ENCODE measurements at places on chromosomes 7 and 10.

GRCh38 chr7:41065663-41066062 is 637.2 kb downstream of the INHBA start:
- DNase-seq: no peak

GRCh38 chr10:95517536-95518454 is 43.4 kb downstream of the SORBS1 start:
- peak; percentile 60 for DNase-seq

DNA sequence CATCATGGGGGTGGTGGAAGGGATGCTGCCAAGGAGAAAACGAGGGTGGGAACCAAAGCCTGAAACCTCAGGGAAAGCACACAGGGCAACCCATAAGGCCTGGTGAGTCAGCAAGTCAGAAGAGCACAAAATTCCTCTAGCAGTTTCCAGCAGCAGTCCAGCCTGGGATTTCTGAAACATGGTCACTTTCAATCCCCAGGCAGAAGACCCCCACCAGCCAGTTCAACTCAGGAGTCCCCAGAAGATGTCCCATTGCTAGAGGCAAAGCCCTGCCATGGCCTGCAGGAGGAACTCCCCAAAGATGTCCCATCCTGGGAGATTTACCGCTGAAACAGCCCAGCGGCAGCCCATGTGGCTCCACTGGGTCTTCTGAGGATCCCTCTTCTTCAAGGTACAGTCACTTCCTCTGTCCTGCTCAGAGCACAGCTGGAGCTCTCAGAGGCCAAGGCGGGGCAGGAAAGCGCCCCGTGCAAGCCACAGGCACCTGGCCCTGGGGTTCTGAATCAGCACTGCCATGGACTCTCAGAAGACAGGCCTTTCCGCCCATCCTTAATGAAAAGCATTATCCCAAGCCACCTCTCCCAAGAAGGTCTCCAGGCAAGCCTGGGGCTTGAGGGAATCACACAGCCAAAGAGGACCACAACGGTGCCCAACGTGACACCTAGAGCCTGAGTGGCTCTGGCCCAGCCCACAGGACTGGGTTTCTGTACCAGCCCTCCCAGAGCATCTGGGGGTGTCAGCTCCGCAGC is 196.9 kb downstream of the GRID1 start:
- no peak for DNase-seq

GRCh38 chr10:52129410-52130178 is 184.5 kb upstream of the DKK1 start:
- DNase-seq: no peak

- DNase-seq: no peak
These were observed 1.9 kb downstream of the TBXAS1 start for GRCh38 chr7:139830782-139831501.

DNA sequence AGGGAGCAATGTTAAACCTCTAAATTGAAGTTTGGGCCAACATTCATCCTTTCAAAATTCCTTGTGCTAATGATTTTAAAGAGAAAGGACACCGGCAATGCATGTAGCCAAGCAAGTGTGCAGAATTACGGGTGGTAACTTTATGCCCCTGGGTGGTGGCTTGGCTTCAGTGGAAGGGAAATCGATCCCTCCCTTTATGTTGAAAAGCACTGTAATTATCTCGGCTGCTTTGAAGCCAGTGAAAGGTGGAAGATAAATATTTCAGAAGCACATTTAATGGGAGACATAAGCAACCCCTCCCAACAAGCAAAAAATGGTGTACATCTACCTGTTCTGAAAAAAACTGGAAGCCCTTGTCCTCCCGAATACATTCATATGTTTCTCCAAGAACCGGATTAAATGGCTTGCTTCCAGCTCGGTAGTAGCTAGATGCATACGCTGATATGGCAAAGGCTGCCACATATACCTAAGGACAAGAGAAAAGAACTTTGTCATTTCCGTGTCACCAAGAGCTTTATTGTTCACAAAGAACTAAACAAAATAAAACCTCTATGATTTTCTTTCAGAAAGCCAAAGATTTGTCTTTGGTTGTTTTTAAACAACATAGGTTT is 73.3 kb upstream of the GSDME start:
- no peak for DNase-seq

DNA sequence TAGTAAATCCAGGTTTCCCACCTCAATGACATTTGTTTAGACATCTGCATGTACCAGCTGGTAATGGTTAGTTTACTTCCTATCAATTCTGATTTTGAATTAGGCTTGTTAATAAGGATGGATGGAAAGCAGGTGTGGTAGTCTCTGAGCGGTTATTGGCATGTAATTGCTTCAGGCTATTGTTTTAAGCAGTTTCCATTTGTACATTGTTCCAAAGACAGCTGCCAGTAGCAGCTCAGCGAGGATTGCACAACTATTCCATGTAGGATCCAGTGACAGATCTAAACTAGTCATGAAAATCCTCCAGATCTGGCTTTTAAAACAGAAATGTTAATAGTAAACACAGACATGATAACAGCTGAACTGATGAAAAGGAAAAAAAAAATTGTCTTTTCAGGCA is 436.0 kb upstream of the ADARB2 start:
- DNase-seq: no peak

DNA sequence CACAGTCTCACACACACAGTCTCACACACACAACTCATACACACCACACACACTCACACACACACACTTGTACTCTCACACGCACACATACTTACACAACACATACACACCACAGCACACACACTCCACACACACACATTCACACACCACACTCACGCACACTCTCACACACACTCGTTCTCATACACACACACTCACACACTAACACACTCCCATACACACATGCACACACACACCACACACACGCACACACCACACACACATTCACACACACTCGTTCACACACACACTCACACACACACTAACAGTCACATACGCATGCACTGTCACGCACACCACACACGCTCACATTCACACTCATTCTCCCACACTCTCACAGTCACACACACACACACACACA is 109.8 kb downstream of the PRLHR start:
- DNase-seq: no peak

GRCh38 chr7:107890493-107890961 is 456 bp upstream of the DLD start:
- DNase-seq: no peak

DNA sequence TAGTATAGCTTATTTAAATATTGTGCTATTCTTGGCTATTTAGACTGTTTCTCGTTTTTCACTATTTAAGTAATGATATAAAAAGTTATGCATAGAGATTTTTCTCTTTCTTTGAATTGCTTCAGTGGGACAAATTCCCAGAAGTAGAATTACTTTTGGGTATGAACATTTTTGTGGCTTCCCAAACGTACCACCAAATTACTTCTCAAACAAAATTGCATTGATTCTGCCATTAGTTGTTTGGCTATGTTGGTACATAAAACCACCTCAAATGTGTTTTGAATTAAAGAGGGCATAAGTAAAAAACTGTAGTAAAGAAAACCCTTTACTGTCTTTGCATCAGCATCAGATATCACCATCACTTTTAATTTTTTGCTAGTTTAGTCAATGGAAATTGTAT is 31.0 kb downstream of the AKR1B1 start:
- no peak for DNase-seq

DNA sequence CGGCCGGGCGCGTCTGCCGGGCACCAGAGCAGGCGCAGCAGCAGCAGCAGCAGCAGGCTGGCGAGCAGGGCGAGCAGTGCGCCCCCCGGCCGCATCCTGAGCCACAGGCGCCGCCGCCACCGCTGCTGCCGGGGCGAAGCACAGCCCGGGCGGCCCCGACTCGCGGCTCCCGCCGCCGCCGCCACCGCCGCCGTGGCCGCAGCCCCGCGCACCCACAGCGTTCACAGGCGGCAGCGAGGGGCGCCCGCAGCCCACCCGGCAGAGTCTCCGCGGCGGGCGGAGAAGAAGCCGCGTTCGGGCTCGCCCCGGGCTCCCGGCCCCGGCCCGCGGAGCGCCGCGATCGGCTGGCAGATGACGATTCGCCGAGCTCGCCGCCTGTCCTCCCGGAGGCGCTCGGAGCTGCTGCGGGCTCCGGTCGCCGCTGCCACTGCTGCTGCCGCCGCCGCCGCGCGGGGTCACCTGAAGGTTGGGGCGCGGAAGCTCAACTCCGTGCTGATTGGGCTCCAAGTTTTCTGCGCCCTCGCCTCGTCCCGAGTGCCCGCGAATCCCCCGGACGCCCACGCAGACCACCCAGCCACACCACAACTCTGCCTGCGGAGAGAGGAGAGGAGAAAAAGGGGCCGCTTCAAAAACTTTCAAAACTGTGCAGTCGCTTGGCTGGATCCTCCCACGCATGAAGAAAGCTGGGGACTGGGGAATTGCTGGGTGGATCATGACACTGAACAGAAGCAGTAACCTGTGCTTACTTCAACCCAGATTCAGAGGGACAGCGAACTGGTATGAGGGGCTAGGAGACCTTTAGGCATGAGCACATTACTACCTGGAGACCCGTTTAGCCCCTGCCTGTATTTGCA is at the start of gene ST8SIA6:
Gene ST8SIA6, minus strand, starts transcription at position 435 of the 854 bp plus-strand sequence. Its CDS starts 340 bp downstream, at position 95.
- DNase-seq: peak; percentile 57

- DNase-seq: no peak
These were observed 2.5 kb upstream of the PYROXD2 start for GRCh38 chr10:98417481-98417959.

DNA sequence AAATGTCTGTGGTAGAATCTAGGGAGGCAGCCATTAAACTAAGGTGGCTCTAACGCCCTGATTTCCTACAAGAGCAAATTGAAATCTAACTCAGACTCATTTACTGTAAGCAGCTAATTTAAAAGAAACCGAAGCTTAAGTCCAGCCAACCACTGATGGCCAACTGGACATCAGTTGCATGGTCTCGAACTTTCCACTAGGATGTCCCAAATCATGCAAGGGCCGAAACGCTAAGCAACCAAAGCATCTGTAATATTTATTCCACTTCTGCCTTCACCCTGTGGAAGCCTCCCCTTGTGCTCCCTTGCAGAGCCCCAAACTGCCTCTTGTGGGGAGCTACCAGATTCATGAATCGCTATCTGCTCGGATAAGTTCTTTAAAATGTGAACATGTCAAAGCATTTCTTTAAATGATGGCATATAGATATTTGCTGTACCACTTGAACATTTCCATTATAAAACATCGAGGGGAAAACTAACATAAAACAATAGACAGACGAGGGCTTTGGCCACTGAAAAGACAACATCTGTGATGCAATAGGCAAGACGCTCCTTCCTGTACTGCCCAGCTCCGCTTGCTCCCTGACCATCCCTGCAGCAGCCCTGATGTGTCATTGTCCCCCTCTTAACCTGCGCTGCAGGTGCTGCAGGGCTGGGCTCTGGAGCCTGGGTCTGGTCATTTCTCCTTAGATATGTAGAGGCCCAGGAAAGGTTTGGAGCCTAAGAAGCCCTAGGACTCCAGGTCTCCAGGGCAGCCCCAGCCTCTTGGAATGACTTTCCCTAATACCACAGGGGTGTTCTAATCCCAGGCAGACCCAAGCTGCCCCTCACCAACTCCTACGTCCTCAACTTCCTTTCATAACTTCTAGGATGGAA is 2.9 kb upstream of the RBP3 start:
- DNase-seq: no peak

GRCh38 chr7:90411510-90411909 is 8.2 kb downstream of the CLDN12 start:
- no peak for DNase-seq

- DNase-seq: peak; percentile 35
These were observed 147.1 kb upstream of the LRRN3 start for GRCh38 chr7:110943701-110944345.

DNA sequence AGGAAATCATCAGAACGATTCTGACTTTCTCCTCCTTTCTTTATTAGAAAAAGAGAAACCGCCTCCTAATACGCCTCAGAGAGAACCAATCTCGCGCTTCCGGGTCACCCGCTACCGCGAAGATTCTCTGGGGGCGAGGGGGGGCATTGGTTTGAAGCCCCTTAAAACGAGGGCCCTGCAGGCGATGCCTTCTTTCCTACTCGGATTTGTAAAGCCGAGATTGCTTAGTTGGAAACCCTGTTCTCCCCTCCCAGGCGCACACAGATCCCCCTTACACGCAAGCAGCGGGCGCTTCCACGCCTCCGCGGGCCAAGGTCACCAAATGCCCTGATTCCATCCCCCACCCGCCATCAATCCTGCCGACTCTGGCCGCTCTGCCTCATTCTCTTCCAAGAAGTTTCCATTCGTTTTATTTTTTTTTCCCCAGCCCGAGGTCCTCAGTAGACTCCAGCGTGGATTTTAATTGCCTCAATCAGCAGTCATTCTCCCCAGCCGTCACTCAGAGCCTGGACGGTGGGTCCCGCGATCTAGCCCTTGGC is 1.1 kb upstream of the GAD2 start:
- DNase-seq: no peak

DNA sequence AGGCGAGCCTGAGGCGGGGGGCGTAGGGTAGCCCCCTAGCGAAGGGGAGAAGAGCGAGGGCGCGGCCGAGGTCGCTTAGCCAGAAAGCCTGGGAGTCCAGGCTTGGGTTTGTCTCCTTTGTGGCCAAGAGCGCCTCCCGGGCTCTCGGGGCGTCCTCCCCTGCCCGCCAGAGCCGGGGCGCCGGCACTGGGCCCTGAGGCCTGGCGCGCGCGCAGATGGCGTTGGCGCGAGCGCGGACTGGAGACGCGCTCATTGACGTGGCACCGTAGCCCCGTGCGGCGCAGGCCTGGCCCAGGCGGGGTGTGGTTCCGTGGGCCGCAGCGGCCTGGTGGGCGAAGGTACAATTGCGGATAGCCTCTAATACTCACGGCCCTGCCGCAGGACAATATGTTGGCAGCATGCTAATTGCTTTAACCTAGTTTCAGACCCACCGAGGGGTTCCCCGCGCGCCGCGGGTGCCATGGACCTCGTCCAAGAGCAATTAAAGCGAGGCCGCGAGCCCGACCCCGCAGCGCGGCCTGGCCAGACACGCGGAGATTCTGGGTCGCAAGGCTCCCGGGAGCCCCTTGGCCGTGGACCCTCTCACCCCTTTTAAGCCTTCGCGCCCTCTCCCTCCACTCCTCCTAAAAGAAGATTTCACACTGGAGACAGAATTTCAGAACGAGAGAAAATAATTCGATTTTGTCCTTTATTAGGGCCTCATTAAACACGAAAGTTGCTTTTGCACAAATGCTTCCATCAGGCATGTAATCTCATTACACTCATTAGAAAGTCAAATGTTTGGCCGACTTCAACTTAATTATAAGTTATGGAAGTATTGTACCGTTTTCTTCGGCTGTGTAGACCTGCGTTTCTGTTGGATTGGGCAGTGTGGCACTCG is 3.1 kb downstream of the PTF1A start:
- DNase-seq: no peak

DNA sequence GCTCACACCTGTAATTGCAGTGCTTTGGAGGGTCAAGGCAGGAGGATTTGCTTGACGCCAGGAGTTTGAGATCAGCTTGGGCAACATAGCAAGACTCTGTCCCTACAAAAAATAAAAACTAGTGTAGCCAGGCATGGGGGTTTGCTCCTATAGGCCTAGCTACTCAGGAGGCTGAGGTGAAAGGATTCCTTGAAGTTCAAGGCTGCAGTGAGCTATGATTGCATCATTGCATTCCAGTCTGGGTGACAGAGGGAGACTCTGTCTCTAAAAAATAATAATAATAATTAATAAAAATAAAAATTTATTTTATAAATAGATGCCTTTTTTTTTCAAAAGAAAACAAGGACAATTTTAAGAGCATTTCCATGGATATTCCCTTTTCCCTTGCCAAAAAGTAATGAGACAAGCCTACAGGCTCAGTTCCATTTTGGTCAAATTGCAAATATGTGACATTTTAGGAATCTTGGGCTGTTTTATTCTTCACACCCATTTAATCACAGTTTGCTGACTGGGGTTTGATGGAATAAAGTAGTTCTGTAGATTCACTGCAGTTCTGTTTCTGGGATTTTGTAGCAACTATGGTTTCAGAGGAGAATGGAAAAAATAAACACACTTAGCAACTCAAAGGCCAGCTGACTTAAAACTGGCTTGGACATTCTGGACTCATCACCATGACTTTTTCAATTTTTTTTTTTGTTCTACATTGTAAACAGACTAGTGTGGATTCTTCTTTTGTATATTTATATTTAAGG is 48.4 kb upstream of the ARHGAP21 start:
- peak; percentile 17 for DNase-seq
